GM23248 (cell line): ENCODE measurements at places on chromosomes 3 and 15.

DNA sequence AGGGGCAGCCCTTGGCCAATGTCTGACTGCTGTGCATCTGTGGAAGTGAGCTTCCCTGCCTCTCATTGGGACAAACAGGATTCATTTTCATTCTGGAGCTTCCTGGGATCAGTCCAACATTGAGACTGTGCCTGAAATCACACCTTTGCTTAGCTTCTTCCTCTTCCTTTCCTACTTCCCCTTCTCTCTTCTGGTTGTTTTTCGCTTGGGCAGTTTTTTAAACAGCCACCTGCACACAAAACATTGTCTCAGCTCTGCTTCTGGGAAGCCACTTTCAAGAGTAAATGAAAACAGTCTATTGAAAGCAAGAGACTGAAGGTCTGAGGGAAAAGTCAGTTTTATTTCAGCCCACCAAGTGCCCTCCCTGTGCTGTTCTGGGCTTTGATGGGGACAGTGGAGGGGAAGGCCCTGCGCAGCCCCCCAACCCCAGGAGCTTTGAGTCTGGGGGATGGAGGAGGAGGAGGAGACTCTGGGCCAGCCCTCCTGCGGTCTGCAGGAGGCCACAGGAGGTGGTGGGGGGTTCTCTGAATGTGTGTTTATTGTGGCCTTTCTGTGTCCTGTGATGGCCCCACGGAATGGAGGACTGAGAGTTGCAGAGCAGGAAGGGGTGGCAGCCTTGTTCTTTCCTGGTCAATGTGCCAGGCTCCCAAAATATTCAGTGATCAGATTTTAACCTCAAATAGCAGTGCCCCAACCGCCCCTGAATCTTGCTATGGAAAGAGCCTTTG is 7.8 kb upstream of the ISLR2 start:
- peaks cover 63% of the 10 kb centered on the region for H3K27me3 ChIP-seq
- H3K4me1 ChIP-seq: no peaks in the 10 kb centered on the region
- DNase-seq: no peak
- no peaks in the 10 kb centered on the region for H3K36me3 ChIP-seq
- no peak overlapping the region for H3K27ac ChIP-seq

DNA sequence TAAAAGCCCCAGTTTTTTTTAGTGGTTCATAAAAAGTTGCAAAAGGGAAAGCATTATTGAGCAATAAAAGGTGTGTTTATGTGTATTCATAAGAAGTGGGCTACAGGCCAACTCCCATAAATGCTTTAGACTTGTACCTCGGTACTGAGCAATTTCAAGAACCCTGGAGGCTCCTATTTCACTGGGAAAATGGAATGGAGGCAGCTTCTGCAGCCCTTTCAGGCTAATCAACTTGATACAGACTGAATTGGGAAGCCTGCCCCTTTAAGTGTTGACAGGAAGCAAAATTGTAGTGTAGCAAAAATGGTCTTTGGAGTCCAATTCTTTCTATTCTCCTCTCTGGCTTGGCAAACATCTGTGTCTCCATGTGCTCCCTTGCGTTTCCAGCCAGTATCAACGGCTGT is 118.8 kb downstream of the ECT2 start:
- no peaks in the 10 kb centered on the region for H3K4me1 ChIP-seq
- H3K36me3 ChIP-seq: no peaks in the 10 kb centered on the region
- no peak overlapping the region for H3K4me3 ChIP-seq
- no peak overlapping the region for H3K27ac ChIP-seq
- peaks cover 37% of the 10 kb centered on the region for H3K27me3 ChIP-seq

- H3K4me1 ChIP-seq: peaks cover 14% of the 10 kb centered on the region
- H3K36me3 ChIP-seq: no peaks in the 10 kb centered on the region
- H3K27ac ChIP-seq: no peak overlapping the region
- DNase-seq: no peak
- H3K27me3 ChIP-seq: no peaks in the 10 kb centered on the region
Observed at GRCh38 chr3:188339410-188340295, 185.7 kb downstream of the LPP start.

GRCh38 chr3:195013411-195014361 is 257.3 kb downstream of the XXYLT1 start:
- peaks cover 27% of the 10 kb centered on the region for H3K27me3 ChIP-seq
- no peaks in the 10 kb centered on the region for H3K36me3 ChIP-seq
- no peak overlapping the region for H3K27ac ChIP-seq
- no peak for DNase-seq
- no peak overlapping the region for H3K4me3 ChIP-seq

GRCh38 chr3:126030455-126030854 is 53.5 kb downstream of the SLC41A3 start:
- H3K4me3 ChIP-seq: no peak overlapping the region
- no peaks in the 10 kb centered on the region for H3K36me3 ChIP-seq
- peaks cover 3% of the 10 kb centered on the region; the same call in 1 of the 2 replicates for H3K4me1 ChIP-seq
- H3K27me3 ChIP-seq: no peaks in the 10 kb centered on the region
- no peak overlapping the region for H3K27ac ChIP-seq

- H3K27ac ChIP-seq: no peak overlapping the region
- H3K36me3 ChIP-seq: no peaks in the 10 kb centered on the region
- DNase-seq: no peak
- H3K4me3 ChIP-seq: no peak overlapping the region
- H3K4me1 ChIP-seq: no peaks in the 10 kb centered on the region
Observed at GRCh38 chr3:112119962-112120836, 12.8 kb downstream of the GCSAM start.

DNA sequence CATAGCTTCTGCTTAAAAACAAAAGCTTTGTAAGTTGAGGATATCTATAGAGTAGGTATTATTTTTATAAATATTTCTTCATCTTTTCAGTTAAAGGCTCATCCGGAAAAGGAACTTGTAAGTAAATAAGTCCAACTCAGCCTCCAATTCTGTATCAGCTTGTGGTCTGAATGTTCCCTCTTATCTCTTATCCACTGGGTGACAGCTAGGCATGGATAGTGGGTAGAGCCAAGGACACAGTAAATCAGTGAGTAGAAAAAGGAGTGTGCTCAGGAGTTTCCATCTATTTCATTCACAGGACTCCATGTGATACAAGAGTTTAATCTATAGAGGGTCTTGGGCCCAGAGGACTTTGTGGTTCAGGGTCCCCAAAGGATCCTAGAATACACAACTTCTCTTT is 50.9 kb downstream of the FRMD5 start:
- H3K4me1 ChIP-seq: no peaks in the 10 kb centered on the region
- no peak for DNase-seq
- no peaks in the 10 kb centered on the region for H3K27me3 ChIP-seq
- H3K36me3 ChIP-seq: no peaks in the 10 kb centered on the region

GRCh38 chr3:101383156-101383575 is 62.8 kb upstream of the IMPG2 start:
- H3K4me3 ChIP-seq: no peak overlapping the region
- H3K27me3 ChIP-seq: no peaks in the 10 kb centered on the region
- H3K4me1 ChIP-seq: no peaks in the 10 kb centered on the region
- no peaks in the 10 kb centered on the region for H3K36me3 ChIP-seq
- H3K27ac ChIP-seq: no peak overlapping the region

DNA sequence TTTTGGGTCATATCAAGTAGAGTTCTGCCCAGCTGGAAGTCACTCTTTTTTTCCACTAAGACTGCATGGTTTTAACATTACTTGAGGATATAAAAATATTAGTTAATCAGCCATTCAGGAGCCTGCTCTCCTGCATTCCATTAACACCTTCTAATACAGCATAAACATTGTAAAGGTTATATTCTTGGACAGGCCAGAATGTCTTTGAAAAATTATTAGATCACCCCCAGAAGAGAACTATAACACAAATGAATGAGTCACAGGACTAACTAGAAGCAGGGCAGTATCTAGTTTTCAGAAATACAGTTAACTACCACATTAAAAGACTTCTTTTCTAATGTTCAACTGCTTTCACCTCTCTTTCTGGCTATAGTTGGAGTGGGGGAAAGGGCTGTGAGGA is 80.9 kb downstream of the THBS1 start:
- no peak overlapping the region for H3K4me3 ChIP-seq
- DNase-seq: peak; percentile 55
- H3K27me3 ChIP-seq: no peaks in the 10 kb centered on the region
- H3K4me1 ChIP-seq: peaks cover 48% of the 10 kb centered on the region
- no peaks in the 10 kb centered on the region for H3K36me3 ChIP-seq
- H3K27ac ChIP-seq: 0 out of 2 replicates have a peak overlapping the region, but pooled peaks have one; percentile 3

DNA sequence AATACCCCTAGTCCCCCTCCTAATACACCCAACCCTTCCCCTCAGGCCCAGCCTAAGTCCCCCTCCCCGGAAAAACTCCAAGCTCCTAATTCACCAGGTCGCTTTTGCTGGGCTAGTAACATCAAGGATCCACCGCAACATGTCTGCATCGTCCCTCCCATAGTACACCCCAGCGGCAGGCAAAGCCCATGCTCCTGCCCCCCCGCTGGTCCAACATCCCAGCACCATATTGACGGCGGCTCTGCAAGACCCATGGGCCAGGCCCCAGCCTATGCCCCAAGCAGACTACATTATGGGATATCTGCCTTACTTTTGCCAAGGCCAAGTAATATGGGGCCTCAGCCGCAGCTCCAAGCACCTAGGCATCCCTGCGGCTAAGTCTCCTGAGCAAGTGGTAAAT is 33.5 kb downstream of the ZNF589 start:
- no peak overlapping the region for H3K4me3 ChIP-seq
- H3K4me1 ChIP-seq: 0 out of 2 replicates have a peak, but pooled peaks cover under 1% of the 10 kb centered on the region
- DNase-seq: no peak

GRCh38 chr15:76274226-76274625 is 37.0 kb downstream of the ETFA start:
- DNase-seq: peak; percentile 37
- no peaks in the 10 kb centered on the region; the same call in 1 of the 2 replicates for H3K4me1 ChIP-seq
- H3K27ac ChIP-seq: no peak overlapping the region
- H3K27me3 ChIP-seq: no peaks in the 10 kb centered on the region
- H3K4me3 ChIP-seq: no peak overlapping the region
- H3K36me3 ChIP-seq: peaks cover 46% of the 10 kb centered on the region

GRCh38 chr3:124266487-124266886 is 274.6 kb upstream of the ROPN1 start:
- peaks cover 16% of the 10 kb centered on the region for H3K4me1 ChIP-seq
- H3K36me3 ChIP-seq: no peaks in the 10 kb centered on the region
- peak; percentile 35 for DNase-seq
- no peak overlapping the region for H3K27ac ChIP-seq

DNA sequence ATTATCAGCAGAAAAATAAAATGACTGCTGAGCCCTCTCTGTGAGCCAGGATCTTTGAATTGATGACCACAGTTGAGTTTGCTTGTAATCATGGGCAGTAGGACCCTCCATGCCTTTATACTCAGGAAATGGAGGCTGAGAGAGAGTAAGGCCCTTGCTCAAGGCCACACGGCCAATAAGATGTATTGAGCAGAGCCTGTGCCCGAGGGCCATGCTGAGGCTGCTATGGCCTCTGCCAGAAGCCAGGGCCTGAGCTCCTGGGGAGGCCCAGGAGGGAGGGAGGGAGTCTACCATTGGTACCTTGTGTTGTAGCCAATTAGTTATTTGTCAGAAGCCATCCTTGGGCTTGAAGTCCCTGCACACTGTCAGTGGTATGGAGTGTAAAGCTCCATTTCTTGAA is 151.4 kb downstream of the DNAJB8 start:
- H3K27ac ChIP-seq: no peak overlapping the region
- no peak for DNase-seq
- H3K4me1 ChIP-seq: no peaks in the 10 kb centered on the region
- H3K36me3 ChIP-seq: no peaks in the 10 kb centered on the region

DNA sequence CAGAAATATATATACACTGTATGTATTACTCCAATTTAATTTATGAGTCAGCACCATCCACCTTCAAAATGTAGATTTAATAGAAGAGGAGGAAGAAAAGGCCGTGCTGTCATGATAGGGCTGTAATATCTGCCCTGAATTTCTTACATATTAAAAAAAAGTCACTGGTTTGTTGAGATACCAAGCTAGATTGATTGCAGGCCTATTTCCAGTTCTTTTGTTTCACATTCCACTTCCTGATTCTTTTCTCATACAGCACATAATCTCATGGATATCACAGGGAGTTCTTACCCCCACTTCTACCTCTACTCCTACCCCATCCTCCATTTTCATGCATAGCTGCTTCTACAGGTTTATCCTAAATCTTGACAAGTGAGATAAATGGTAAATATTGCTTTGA is 290.3 kb downstream of the ZBTB20 start:
- no peak overlapping the region for H3K4me3 ChIP-seq
- no peaks in the 10 kb centered on the region for H3K4me1 ChIP-seq
- no peaks in the 10 kb centered on the region for H3K27me3 ChIP-seq
- no peaks in the 10 kb centered on the region for H3K36me3 ChIP-seq
- H3K27ac ChIP-seq: no peak overlapping the region
- DNase-seq: no peak

DNA sequence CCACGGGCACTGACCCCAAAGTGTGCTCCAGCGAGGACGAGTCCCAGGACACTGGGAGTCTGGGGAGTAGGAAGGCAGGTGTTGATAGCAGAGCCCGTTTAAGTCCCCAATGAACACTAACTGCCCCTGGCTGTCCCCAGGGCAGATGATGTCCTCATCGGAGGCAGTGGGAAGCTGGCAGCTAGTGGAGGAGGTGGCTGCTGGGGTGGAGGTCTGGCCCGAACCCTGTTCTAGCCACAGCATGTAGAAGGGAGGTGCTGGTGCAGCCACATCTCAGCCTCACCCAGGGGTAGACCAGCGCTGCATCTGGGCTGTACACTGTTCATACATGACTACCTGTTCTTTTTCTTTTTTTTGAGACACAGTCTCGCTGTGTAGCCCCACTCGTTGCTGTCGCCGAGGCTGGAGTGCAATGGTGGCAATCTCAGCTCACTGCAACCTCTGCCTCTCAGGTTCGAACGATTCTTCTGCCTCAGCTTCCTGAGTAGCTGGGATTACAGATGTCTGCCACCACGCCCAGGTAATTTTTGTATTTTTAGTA is 51.8 kb downstream of the KLF13 start:
- H3K27me3 ChIP-seq: no peaks in the 10 kb centered on the region
- H3K4me1 ChIP-seq: peaks cover 6% of the 10 kb centered on the region; the same call in 1 of the 2 replicates
- H3K27ac ChIP-seq: no peak overlapping the region
- H3K4me3 ChIP-seq: no peak overlapping the region
- no peaks in the 10 kb centered on the region for H3K36me3 ChIP-seq
- DNase-seq: no peak

DNA sequence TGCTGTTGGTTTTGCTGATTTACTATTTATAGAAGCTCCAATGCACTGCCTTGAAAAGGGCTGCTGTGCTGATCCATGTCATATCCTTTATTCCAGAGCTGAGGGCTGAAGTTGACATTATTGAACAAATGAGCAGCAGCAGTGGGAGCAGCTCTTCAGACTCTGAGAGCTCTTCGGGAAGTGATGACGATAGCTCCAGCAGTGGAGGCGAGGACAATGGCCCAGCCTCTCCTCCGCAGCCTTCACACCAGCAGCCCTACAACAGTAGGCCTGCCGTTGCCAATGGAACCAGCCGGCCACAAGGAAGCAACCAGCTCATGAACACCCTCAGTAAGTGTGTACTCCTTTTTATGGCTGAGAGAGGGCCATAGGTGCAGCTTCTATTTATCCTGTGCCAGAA is 8.8 kb downstream of the EAF1 start:
- H3K4me3 ChIP-seq: no peak overlapping the region
- DNase-seq: no peak
- no peak overlapping the region for H3K27ac ChIP-seq
- H3K27me3 ChIP-seq: no peaks in the 10 kb centered on the region

- peaks cover 20% of the 10 kb centered on the region for H3K4me1 ChIP-seq
- H3K36me3 ChIP-seq: peaks cover 13% of the 10 kb centered on the region; the same call in 1 of the 2 replicates
- H3K27me3 ChIP-seq: no peaks in the 10 kb centered on the region
Observed at GRCh38 chr3:188881954-188882641, 289.7 kb upstream of the TPRG1 start.
